Cerebellar cortex (tissue), 1 donor: ENCODE measurements at places on chromosomes 7 and 10.

GRCh38 chr10:71504570-71504969 lies 107.8 kb downstream of the CDH23 start:
- no peak for DNase-seq

GRCh38 chr10:103501186-103501585 lies 7.7 kb downstream of the NEURL1 start:
- DNase-seq: peak; percentile 10

GRCh38 chr7:115359119-115359518 lies 437.2 kb downstream of the MDFIC start:
- DNase-seq: no peak

GRCh38 chr7:152583006-152583405 lies 92.9 kb downstream of the XRCC2 start:
- no peak for DNase-seq

DNA sequence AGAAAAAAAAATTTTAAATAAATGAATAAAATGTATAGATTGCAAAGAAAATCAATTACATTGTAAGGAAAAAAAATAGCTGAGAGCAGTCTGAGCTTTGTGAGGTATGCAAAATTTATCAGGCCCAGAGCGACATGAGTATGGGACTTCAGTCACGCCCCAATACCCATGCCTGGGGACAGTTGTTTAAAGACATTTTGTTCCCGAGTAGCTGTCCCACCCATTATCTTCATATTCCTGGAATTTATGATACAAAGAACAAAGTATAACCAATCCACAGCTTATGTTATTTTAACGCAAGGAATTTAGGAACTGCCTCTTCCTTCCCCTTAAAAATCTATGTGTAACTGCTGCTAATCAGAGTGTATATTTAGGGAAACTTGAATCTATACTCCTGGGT lies 1.6 kb upstream of the PON2 start:
- DNase-seq: no peak

DNA sequence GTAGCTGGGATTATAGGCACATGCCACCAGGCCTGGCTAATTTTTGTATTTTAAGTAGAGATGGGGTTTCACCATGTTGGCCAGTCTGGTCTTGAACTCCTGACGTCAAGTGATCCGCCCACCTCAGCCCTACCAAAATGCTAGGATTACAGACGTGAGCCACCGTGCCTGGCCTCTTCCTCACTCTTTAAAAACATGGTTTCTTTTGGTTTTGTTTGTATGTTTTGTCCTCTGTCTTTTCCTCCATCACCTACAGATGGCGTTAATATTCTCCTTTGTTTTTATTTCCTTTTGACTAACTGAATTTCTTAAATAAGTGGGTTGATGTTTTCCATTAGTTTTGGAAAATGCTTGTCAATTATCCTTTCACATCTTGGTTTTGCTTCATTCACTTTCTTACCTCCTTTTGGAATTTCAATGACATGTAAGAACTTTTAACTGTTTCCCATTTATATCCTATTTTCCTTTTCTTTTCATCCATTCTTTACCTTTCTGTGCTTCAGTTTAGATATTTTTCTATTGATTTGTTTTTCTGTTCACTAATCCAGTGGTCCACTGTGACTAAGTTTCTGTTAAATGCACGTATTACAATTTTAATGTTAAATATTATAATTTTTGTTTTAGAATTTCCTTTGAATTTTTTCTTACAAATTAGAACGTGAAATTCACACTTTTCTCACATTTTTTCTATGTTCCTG lies 104.1 kb downstream of the ZNF467 start:
- DNase-seq: peak; percentile 33

GRCh38 chr10:30284865-30285594 lies 64.0 kb downstream of the MTPAP start:
- no peak for DNase-seq

DNA sequence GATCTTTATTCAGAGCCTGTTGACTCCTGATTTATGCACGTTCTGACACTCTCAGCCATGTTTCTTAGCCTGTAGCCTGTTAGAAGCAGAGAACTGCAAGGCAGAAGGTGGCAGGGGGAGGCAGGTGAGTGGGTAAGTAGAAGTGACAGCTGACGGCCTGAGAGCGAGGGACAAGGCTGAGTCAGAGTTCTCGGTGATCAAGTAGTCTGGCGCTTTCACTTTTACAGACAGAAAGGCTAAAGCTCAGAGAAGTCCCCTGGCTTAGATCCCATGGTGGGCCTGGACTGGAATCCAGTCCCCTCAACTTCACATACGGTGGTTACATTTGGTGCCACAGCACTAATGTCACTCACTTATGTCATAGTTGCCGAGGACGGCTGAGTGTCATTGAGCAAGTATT lies 139.0 kb downstream of the TACC2 start:
- DNase-seq: no peak

DNA sequence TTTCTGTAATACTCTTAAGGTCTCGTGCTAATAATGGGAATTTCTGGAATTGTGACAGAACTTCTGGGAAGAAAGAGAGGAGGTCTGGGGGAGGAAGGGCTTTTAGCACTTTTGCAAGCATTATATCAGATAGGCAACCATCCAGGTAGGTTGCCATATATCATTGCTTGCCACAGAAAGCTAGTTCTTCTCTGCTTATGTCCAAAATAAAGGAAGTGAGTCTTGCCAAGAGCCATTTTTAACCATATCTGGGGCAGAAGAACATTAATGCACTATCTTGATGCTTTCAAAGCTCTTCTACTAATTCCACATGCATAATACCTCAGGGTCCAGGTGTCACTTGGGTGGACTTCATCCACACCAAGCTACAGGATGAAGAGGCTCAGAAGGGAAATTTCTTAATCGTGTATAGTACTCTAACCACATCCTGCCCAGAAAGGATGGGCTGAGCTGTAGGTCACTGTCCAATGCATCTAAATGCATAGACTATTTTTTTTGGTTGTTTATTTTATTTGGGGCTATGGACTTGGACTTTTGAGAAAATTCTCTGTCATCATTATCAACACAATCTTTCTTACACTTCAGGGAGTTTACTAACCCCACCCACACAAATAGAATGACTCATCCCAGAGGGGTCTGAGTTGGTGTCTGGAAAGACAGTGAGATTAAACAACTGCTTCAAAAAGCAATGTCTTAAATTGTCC lies 68.9 kb upstream of the ADO start:
- DNase-seq: no peak

DNA sequence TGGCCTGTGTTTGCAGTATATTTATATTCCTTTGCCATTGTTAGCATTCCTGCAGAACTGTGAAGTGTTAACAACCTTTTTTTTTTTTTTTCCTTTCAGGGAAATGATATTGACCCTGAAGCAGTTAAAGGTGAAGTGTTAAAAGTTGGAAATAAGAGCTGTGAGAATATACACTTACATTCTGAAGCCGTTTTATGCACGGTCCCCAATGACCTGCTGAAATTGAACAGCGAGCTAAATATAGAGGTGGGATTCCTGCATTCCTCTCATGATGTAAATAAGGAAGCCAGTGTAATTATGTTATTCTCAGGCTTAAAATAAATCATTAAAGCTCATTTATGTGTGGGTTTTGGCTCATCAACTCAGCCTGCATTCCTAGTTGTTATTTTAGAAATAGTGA lies 92.8 kb upstream of the CAPZA2 start:
- no peak for DNase-seq

- no peak for DNase-seq
Measured at GRCh38 chr7:120639884-120640283, 218.1 kb downstream of the TSPAN12 start.

- DNase-seq: no peak
Measured at GRCh38 chr7:120996988-120997345, 8.5 kb downstream of the CPED1 start.

DNA sequence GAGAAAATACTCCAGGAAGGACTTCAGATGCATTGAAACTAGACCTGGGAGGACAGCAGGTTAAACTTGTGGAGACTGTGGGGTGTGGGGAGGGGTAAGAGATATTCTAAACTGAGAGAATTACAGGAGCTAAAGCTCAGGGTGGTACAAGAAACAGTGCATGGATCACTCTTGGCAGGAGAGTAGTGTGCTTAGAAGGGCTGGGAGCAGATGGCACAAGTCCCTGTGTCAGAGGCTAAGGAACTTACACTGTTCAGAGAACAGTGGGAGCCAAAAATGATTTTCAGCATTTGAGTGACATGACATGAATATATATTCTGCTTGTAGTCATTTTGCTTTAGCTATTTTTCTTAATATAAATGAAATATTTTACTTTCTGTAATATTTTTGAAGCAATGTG lies 36.0 kb upstream of the LAMB1 start:
- no peak for DNase-seq

GRCh38 chr7:1503390-1503789 lies 799 bp downstream of the INTS1 start:
- no peak for DNase-seq

DNA sequence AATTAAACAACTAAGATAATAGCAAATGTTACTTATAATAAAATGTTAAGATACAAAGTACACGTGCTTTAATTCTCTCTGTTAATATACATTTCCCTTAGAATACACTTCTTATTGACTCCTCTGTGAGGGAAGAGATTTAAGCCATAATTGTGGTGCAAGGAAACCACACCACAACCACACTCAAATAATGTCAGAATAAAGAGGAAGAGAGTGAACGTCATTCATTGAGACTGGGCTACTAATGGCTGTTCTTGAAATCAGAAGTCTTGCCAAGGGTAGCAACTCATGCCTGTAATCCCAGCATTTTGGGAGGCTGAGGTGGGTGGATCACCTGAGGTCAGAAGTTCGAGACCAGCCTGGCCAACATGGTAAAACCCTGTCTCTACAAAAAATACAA lies 10.0 kb downstream of the FAM171A1 start:
- no peak for DNase-seq

- no peak for DNase-seq
Measured at GRCh38 chr7:39664057-39664456, 40.7 kb downstream of the RALA start.

- no peak for DNase-seq
Measured at GRCh38 chr10:110577056-110577455, 9.6 kb downstream of the SMC3 start.

GRCh38 chr7:24773646-24774045 lies 16.4 kb upstream of the GSDME start:
- no peak for DNase-seq

- no peak for DNase-seq
Measured at GRCh38 chr10:29691564-29692072, 56.8 kb upstream of the SVIL start.

DNA sequence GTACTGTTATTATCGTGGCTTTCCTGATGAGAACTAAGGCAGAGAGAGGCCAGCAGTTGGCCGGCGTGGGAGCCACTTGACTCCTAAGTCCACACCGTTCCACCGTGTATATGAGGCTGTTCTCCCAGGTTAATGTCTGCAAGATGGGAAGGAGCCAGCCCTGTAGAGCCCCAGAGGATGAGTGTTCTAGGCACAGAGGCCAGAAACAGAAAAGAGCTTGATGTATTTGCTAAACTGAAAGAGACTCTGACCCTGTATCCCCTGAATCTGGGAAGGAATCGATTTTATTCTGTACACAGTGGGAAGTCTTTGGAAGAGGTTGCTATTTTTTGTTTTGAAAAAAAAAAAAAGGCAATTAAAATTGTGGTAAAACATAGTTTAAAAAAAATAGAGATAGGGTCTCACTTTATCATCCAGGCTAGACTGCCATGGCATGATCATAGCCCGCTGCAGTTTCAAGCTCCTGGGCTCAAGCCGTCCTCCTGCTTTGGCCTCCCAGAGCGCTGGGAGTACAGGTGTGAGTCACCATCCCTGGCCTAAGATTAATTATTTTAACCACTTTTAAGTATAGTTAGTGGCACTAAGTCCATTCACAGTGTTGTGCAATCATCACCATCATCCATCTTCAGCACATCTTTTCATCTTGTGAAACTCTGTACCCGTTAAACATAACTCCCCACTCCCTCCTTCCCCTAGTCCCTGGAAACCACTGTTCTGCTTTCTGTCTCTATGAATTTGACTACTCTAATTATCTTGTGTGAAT lies 348.8 kb downstream of the SDK1 start:
- no peak for DNase-seq

GRCh38 chr10:103452506-103453230 lies 498 bp upstream of the CALHM2 start:
- DNase-seq: no peak
